ENCODE measurements at places on chromosomes 5 and 9.

- DNase-seq, result no peak
Observed at GRCh38 chr5:35754481-35754880, 102.2 kb upstream of the IL7R start.

GRCh38 chr9:118990949-118991348 lies 378.3 kb downstream of the BRINP1 start:
- DNase-seq, result no peak

DNA sequence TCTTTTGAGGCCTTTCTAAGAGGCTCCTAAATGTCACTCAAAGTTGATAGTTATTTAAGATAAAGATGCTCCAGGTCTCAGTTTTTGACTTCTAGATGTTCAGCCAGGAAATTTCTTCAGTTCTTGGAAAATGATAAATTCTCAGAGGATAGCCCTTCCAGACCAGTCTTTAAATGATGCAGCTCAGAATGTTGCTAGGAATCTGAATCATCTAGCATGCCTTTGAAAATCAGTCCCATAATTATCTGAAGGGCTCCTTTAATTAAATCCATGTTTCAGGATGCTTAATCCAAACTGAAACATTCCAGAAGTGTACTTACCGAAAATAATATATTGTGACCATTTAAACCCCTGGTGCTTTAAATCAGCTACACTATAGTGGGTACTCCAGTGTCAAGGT lies 107.5 kb upstream of the FBN2 start:
- no peak for DNase-seq

DNA sequence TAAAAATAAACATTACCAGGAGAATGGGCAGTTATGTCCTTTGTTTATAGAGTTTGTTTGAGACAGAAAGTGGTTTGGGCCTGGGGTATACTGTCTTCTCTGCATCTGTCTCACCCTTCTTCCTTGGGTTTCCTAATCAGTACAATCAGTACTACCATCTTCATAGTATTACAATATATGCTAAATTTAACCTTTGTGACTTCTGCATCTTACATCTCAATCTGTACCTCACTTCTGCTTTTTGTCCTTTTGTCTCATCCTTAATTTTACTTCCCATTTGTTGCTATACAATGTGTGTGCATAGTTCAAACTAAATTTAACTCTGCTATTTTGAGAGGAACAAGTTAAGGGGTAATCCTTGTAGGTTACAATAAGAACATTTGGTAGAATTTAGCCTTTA lies 19.6 kb downstream of the FBXO38 start:
- no peak for DNase-seq

DNA sequence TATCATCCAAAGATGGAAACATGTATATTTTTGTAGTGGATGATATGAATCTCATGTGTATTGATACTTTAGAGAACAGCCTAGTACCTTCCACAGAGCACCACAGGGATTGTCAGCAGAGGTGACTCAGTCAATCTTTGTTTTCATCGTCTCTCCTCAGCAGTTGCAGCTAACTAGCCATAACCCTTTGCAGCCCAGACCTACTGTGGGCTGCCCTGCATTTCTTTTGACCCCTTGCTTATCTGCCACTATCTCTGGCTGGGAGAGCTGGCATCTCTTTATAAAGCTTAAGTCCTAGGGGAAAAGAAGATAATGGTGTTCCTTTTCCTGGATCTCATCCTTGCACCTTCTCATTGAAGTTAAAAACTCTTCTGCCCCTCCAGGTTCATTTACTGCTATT lies 28.7 kb downstream of the HMGCR start:
- no peak for DNase-seq

DNA sequence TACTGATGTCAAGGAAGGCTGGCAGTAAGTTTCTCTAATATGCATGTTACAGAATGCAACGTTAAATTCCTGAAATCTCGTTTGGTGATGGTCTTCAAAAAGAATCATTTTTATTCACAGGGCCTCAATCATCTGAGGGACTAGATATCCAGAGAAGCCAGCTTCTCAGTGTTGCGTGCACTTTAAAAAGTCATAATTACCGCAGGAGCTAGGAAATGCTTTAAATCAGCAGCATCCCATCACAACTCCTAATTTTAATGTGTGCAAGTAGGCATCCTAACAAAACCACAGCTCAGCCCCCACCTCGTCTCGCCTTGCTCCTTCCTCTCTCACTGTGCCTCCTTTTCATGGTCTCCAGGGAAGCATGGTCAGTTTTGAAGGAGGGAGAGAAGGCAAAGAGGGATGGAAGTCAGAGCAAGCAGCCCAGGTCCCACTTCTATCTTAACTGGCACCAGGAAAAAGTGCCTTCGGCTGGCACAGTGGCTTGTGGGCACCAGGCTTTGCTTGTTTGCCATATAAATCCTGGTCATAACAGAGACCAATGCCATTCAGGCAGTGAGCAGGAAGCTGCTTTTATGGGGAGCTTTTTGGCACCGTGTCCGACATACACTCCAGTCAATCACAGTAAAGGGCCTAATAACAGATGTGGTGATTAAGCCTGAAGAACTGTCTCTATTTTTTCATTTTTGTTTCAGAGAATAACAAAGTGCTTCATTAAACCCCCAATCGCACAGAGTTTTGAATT lies 21.4 kb downstream of the MEGF10 start:
- DNase-seq, result no peak

DNA sequence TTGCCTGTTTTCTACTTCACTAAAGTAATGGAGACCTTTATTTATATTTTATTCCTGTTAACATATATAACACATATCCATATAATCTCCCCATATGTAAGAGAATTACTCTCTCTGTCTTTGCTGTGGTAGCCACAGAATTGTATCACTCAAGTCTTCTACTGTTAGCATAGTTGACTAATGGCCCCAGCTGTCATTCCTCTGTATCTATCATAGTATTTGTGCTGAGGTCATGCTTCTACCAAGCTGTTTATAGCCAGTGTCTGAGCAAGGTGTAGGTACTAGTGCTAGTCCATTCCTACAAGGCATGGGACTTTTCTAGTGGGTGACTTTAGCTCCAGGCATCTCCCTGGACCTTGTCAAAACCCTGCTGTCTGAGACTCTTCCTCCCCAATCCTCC lies 244.1 kb downstream of the KIAA0825 start:
- DNase-seq, result no peak

DNA sequence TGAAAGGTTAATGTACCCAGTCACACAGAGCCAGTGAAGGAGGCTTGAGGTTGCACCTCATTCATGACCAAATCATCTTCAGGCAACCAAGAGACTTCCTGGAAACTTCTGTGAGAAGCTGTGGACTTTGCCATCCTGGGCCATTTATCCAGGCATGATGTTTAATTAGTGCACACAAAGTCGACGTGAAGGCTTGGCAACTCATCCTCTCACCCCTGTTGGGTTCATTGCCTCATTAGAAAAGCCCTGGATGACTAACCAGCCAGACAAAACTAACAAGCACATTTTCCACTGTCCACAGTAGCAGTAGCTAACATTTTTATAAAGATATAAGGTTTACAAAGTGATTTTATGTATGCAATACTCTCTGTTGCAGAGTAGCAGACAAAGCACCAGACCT lies 65.7 kb upstream of the ZNF462 start:
- no peak for DNase-seq

GRCh38 chr9:133351908-133352634 lies 4.1 kb downstream of the RPL7A start:
- DNase-seq, result no peak

GRCh38 chr9:125851979-125852378 lies 104.8 kb downstream of the PBX3 start:
- DNase-seq, result no peak

- no peak for DNase-seq
Observed at GRCh38 chr5:121421646-121422045, 430.0 kb upstream of the FTMT start.

- no peak for DNase-seq
Observed at GRCh38 chr5:14342306-14342705, 199.2 kb downstream of the TRIO start.

- no peak for DNase-seq
Observed at GRCh38 chr5:135207866-135208265, 173.8 kb upstream of the PITX1 start.

DNA sequence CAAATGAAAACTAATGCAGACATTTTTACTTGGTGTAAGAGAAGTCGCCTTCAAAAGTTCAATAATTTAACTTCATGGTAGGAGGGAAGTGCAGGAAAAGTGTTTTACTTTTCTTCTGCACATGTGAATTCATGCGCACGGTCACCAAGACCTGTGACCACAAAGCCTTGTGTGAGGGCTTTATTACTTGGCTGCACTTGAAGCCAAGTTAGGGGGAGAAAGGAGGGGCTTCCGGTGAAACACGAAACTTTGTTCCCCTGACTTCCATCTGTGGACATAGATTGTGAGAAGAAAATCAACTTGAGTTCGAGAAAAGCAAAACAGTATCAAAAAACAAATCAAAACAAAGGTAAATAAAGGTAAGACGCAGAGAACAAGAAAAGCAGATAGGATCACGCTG lies 239.9 kb downstream of the ROR2 start:
- DNase-seq, result no peak

GRCh38 chr5:152599096-152599495 lies 194.0 kb upstream of the NMUR2 start:
- no peak for DNase-seq

DNA sequence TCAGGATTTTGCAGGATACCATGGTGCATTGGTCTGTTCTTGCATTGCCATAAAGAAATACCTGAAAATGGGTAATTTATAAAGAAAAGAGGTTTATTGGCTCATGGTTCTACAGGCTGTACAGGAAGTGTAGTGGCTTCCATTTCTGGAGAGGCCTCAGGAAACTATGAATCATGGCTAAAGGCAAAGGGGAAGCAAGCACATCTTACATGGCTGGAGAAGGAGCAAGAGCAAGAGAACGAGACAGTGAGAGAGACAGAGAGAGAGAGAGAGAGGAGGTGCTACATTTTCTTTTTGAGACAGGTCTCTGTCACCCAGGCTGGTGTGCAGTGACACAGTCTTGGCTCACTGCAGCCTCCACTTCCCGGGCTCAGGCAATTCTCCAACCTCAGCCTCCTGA lies 43.9 kb downstream of the P4HA2 start:
- DNase-seq, result no peak

GRCh38 chr5:89179731-89180130 lies 296.7 kb upstream of the MEF2C start:
- no peak for DNase-seq

Measured in urinary bladder (tissue), 4 donors.